Left cardiac atrium (tissue), 4 donors: ENCODE measurements at places on chromosomes 13 and 19. TPM values are rescaled to one million over a fixed set of nuclear protein-coding genes. Genes with fewer than 3 reads are reported as not detected.

Gene TTYH1
- total RNA-seq: 1.9 TPM

Gene SHISA7
- total RNA-seq: not detected

Gene PNMA8B
- 1.5 TPM for total RNA-seq

Gene CEACAM16
- not detected for total RNA-seq

- DNase-seq: peak; percentile 13
Measured at GRCh38 chr13:113969311-113969972, 4.4 kb downstream of the C13orf46 start.

- no peak for DNase-seq
Measured at GRCh38 chr19:53004242-53004641, 9.5 kb upstream of the ERVV-1 start.

DNA sequence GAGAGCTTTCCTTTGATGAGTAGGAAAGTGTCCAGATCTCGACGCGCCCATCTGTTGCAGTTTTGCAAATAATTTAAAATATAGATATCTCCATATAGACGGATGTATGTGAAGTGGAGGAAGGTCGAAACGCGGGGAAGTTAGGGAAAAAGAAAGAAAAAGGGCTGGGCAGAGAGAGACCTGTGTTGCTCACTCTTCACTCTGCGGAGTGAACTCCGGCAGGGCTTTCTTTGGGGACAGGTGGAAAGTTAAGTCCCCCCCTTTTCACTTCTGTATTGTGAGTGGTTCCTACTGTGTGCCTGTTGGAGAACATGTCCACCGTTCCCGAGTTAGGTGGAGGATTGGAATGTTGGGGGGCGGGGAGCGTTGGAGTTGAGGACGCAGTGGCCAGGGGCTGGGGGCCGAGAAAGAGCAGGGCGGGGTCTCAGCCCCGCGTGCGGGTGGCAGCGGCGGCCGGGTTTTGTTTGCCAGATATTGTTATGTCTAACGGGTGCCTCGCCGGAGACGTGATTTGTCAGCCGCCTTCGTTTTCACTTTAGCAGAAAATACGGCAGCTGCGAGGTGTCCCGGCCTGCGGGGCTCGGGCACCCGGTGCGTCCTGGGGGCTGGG, 145.1 kb upstream of the ZNF536 start:
- DNase-seq: no peak

DNA sequence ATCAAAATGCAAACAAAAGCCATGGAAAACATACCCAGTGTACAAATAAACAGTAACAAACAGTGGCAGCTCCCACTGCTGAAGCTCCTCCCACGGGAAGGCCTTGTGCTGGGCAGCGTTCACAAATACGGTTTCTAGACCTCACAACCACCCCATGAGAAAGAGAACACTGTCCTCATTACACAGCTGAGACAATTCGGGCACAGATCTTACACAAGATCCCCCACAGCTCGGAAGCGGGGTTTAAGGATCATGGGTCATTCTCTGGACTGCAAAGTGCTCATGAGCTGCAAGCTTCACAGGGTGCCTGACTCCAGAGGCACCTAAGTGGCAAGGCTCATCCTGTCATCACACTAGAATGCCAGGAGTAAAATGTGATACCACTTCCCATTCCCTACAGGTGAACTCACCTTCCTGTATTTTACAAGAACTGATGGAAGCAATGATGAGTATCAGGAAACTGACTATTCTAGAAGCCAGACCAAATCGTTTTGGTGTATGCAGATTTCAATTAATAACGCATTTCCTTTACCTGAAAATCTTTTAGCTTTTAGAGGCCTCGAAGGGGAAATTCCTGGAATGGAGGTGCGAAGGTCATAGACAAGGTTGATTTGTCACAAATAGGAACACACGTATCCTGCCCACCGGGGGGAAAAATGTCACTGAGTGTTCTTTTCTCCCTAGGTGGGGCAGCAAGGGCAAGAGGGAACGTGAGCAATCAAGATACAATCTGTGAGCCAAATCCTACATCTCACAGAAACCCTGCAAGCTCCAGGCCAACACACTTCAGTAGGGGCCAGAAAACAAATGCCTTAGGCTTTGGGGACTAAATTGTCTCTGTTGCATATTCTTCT, 41.2 kb downstream of the STK24 start:
- DNase-seq: no peak

- peak; percentile 96 for DNase-seq
Measured at GRCh38 chr19:45444318-45445041, 20.8 kb upstream of the ERCC1 start.

DNA sequence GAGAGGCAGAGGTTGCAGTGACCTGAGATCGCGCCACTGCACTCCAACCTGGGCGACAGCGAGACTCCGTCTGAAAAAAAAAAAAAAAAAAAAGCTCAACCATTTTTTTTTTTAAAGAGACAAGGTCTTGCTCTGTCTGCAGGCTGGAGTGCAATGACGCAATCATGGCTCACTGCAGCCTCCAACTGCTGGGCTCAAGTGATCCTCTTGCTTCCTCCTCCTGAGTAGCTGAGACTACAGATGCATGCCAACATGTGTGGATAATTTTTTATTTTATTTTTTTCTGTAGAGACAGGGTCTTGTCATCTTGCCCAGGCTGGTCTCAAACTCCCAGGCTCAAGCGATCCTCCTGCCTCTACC, 10.3 kb downstream of the EHD2 start:
- DNase-seq: peak; percentile 76

GRCh38 chr13:85255978-85256377, 543.2 kb downstream of the SLITRK6 start:
- DNase-seq: no peak

DNA sequence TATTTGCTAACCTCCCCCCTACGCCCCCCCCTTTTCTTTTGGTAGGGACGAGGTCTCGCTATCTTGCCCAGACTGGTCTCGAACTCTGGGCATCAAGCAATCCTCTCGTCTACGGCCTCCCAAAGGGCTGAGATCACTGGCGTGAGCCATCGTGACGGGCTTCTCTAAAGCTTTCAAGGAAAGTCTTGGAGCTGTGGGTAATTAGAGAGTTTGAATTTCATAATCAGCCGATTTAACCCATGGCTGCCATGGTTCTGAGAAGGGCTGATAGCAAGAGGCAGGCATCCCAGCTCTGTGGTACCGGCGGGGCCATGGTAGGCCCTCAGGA, 679 bp upstream of the ABHD8 start:
- no peak for DNase-seq

- DNase-seq: no peak
Measured at GRCh38 chr19:38367041-38367440, 7.3 kb upstream of the PSMD8 start.

DNA sequence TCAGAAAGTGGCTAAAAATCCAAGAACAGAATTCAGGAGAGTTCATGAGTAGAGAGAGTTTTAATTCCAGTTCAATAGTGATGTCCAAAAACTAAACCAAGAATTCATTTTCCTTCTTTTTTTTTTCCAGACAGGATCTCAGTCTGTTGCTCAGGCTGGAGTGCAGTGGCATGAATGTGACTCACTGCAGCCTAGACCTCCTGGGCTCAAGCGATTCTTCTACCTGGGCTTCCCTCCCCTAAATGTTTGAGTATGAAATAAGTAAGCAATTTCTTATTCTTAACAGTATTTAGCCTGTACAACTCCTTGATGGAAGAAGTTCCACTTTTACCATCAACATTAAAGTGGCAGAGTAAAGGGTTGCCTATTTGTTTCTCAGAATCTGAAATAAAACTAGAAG, 3.8 kb downstream of the COMMD6 start:
- DNase-seq: no peak

DNA sequence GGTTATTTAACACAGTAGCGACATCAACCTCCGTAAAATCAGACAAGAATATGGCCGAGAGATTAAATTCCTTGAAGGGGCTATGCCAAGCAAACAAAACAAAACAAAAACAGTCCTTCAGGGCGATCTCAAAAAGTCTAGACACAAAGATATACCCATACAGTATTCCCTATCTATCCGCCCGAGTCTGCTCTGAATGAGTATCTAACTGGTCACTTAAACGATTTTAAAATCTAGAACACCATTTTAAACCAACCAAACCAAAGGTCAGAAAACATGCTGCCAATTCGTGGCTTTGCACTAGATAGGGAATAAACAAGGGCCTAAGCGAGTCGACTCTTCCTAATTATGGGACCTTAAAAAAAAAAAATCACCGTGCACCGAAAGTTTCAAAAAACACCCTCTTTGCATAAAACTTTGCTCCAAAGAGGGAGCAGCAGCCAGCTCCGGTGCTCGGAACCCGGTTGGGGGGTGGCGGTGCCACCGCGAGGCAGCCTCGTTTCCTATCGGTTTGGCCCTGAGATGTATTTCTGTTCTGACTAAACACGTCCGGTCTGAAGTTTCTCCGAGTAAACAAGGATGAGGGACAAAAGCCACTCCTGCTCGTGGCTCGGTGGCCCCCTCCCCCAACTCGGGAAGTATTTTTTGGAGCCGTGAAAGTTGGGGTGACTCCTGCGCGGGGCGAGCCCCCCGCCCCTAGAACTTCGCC, 1.8 kb downstream of the HMGB1 start:
- DNase-seq: peak; percentile 70

- DNase-seq: no peak
Measured at GRCh38 chr19:35723671-35724070, 5.9 kb downstream of the KMT2B start.

GRCh38 chr19:45508417-45508860, 1.2 kb downstream of the VASP start:
- DNase-seq: peak; percentile 64
